Dorsolateral prefrontal cortex (tissue), 122 donors: ENCODE measurements at places on chromosomes 7 and 10.

DNA sequence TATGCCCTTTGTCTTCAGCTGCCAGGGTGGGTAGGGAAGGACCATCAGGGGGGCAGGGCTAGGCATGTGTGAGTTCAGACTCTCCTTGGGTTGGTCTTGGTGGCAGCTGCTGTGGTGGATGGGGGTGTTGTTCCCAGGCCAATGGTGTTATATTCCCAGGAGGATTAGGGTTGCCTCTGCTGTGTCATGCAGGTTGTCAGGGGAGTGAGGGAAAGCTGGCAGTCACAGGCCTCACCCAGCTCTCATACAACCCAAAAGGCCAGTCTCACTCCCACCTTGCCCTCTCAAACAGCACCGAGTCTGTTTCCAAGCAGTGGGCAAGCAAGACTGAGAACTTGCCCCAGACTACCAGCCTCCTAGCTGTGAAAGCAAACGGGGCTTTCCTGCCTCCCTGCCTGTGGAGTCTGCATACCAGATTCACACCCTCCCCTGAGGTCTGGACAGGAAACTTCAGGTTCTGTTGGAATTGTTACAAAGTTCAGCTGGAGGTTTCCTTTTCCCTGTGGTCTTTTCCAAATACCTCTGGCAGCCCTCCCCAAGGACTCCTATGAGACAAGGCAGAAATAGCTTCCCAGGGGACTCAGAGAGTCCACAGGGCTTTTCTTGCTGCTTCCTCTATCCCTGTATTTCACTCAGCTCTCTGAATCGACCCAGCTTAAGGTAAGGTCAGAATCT is 1.4 kb downstream of the HYAL4 start:
- DNase-seq = no peak

- DNase-seq = no peak
Observed at GRCh38 chr10:6778992-6779701, 199.1 kb upstream of the PRKCQ start.

DNA sequence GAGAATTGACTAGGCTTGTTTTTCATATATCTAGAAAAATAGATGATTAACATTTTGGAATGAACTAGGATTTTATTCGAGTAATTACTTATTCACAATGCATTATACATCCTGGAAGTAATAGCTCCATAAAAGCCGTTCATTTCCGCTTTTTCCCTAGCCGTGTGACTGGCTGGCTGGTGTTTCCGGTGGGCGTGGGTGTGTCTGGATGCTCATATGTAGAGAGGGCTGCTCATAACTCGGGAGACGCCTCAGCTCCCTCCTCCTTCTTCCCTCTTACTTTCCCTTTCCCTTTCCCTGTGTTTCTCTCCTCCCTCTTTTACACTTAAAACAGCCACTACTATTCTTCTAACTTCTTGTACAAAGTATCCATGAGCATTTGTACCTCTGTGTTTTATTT is 187.7 kb upstream of the VSTM2A start:
- no peak for DNase-seq

DNA sequence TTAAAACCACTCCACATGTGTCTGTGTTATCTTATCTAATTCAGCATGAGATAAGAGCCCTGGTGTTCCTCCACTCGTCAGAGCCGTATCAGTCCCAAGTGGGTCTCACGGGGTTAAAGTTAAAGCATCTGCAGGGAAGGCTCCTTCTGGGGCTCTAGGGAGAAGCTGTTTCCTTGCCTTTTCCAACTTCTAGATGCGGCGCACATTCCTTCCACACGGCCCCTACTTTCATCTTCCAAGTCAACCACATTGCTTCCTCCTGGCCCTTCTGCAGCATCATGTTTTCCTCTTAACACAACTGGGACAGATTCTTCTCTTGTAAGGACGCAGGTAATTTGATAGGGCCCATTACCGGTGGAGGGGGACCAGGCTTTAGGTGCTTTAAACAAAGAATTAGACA is 620.1 kb upstream of the DPP6 start:
- DNase-seq = no peak

DNA sequence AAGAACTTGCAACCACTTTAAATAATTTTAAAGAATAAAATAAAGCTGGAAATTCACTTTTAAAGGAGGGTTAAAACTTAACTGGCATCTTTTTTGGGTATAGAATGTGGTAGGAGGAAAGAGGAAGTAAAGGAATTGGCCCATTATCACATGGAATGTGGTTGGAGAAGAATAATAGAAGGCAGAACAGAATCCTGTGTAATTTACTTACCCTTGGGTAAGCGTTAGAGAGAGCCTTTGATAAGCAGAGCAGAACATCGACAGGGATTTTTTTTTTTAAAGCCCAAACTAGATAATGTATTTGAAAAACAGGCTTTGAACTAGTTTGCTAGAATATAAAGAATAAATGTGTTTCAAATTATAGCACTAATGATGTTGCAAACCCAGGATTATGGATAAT is 199.8 kb upstream of the KIAA1217 start:
- no peak for DNase-seq

DNA sequence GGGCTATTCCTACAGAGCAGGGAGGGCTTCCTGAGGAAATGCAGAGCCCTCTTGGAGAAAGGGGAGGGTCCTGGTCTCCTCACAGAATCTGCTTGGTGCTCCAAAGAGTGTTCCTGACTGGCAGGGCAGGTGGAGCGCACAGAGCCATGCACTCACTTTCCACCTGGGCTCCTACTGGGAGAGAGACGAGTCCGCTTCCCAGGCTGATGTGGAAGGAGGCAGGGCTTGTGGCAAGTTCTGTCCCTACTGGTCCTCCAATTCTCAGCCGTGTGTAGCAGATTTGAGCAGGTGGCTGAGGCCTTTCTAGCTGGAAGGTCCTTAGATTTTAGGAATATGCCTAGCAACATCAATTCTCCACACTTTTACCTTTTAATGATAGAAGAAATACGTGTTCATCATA is 111.5 kb upstream of the MKI67 start:
- no peak for DNase-seq

- DNase-seq = no peak
Observed at GRCh38 chr7:24283897-24284698, at the start of gene NPY. Gene NPY, plus strand, starts transcription at chr7:24284190. Its CDS starts 1,051 bp downstream, at chr7:24285241.
